ENCODE measurements at places on chromosomes 13 and 19.

DNA sequence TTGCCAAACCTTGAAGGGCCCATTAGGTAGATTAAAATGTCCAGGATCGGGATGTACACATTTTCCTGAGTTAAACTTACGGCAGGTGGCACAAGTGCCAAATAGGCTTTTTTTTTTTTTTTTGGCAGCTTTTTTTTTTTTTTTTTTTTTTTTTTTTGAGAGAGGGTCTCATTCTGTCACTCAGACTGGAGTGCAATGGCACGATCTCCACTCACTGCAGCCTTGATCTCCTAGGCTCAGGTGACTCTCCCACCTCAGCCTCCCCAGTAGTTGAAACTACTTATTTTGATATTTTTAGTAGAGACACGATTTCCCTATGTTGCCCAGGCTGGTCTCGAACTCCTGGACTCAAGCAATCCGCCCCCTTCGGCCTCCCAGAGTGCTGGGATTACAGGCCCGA, 9.0 kb downstream of the IRGC start:
- H3K4me3 ChIP-seq, result no peak overlapping the region
- H3K27me3 ChIP-seq, result no peaks in the 10 kb centered on the region
- H3K36me3 ChIP-seq, result peaks cover 15% of the 10 kb centered on the region
- peaks cover 6% of the 10 kb centered on the region for H3K4me1 ChIP-seq

DNA sequence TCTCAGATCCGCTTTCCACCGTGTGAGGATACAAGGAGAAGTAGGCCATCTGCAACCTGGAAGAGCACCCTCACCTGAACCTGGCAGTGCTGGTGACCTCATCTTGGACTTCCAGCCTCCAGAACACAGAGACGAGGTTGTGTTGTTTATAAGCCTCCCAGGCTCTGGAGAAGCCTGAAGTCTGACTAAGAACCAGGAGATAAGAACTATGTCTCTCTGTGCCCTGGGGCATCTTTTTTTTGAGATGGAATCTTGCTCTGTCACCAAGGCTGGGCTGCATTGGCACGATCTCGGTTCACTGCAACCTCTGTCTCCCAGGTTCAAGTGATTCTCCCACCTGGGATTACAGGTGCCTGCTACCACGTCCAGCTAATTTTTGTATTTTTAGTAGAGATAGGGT, 14.5 kb downstream of the FCGBP start:
- no peaks in the 10 kb centered on the region for H3K27me3 ChIP-seq
- H3K4me3 ChIP-seq, result no peak overlapping the region
- no peak overlapping the region for H3K27ac ChIP-seq
- H3K36me3 ChIP-seq, result peaks cover 20% of the 10 kb centered on the region
- peaks cover 36% of the 10 kb centered on the region for H3K4me1 ChIP-seq

DNA sequence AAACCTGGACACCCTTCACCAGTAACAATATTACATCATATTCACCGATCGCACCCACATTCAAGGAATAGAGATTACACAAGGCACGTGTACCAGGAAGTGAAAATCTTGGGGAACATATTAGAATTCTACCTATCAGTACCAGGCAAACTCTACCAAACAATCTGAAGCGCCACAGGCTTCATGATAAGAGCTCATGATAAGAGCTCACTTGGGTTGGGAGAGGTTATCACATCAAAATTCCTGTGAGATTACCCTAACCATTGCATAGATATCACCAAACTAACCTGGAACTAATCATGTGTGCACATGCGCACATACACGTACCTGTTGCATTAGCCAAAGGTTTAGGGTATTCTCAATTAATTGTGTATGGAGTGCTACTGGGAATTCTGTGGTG, 1861.3 kb downstream of the PCDH9 start:
- H3K4me1 ChIP-seq, result no peaks in the 10 kb centered on the region
- H3K27me3 ChIP-seq, result no peaks in the 10 kb centered on the region
- H3K36me3 ChIP-seq, result no peaks in the 10 kb centered on the region
- no peak overlapping the region for H3K4me3 ChIP-seq
- H3K27ac ChIP-seq, result no peak overlapping the region

GRCh38 chr13:37148501-37148900, 43.0 kb upstream of the CSNK1A1L start:
- no peak overlapping the region for H3K4me3 ChIP-seq
- no peak for DNase-seq
- H3K27me3 ChIP-seq, result peaks cover 10% of the 10 kb centered on the region
- no peaks in the 10 kb centered on the region for H3K4me1 ChIP-seq
- no peak overlapping the region for H3K27ac ChIP-seq
- no peaks in the 10 kb centered on the region for H3K36me3 ChIP-seq

- peaks cover 6% of the 10 kb centered on the region for H3K4me1 ChIP-seq
- H3K4me3 ChIP-seq, result no peak overlapping the region
- no peaks in the 10 kb centered on the region for H3K36me3 ChIP-seq
- peaks cover 24% of the 10 kb centered on the region for H3K27me3 ChIP-seq
- H3K27ac ChIP-seq, result no peak overlapping the region
Observed at GRCh38 chr13:113763961-113764792, 5.2 kb downstream of the TMEM255B start.

- H3K4me1 ChIP-seq, result peaks cover 2% of the 10 kb centered on the region
- H3K27me3 ChIP-seq, result peaks cover 10% of the 10 kb centered on the region
- no peaks in the 10 kb centered on the region for H3K36me3 ChIP-seq
- no peak overlapping the region for H3K4me3 ChIP-seq
- no peak for DNase-seq
Observed at GRCh38 chr13:50840284-50840683, 3.2 kb downstream of the DLEU7 start.

DNA sequence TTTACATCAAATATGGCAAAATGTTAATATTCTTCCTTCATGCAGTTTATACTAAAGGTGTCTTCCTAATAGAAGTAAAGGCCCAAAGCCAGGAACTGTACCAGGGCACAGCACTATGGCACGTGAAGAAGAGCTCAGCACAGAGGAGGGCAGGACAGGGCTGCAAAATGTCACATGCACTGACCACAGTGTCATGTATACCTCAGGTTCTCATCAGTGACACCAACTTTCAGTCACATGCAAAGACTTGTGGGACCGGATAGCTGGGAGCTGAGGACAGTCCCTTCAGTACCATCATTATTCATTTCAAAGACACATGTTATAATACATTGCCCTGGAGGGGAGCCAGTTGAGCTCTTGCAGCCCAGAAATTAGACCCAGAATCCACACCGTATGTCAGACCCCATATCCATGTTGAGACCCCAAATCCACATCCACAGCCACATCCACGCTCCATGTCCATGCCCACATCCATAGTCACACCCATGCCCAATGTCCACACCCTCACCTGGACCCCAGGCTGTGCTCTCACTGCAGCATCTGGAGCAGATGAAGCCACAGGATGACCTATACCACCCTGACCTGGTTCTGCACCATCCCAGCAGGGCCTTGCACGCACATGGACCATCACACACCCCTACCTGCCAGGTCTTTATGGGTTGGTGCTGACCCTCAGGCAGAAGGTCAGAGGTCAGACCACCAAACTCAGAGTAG, 111.8 kb downstream of the TUBA3C start:
- H3K27me3 ChIP-seq, result no peaks in the 10 kb centered on the region
- no peak overlapping the region for H3K4me3 ChIP-seq
- no peaks in the 10 kb centered on the region for H3K36me3 ChIP-seq
- H3K27ac ChIP-seq, result no peak overlapping the region
- DNase-seq, result no peak
- no peaks in the 10 kb centered on the region for H3K4me1 ChIP-seq

DNA sequence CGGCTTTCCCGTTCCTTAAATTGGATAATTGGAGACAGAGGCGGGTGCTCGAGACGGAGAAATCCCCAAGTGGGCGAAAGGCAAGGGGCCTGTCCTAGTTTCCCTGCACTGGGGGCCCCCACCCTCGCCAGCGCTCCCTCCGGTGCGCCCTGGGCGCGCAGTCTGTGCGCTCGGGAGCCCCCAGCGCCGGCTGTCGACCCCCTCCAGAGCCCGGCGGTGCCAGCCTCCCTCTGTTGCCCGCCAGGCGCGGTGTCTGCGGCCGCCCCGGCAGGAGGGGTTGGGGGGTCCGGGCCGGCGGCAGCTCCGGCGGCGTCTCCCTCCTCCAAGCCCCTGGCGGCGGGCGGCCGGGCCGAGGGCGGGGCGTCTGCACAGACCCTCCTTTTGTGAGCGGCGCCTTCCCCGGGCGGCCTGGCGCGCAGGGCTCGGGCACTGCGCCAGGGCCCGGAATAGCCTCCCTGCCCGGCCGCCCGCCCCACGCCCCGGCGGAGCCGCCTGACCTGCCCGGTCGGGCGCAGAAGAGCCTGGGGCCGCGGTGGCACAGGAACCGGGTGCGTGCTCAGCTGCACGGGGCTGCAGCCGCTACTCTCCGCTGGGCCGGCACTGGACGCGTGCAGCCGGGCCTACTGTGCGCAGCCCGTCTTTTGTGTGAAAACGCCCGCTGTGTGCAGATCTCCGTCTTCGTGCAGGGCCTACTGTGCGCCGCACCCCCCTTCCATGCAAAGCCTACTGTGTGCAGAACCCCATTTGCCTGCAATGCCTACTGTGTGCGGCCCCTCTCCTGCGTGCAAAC, 13.2 kb downstream of the GADD45B start:
- H3K27ac ChIP-seq, result no peak overlapping the region
- peak overlapping the region; percentile 59 for H3K4me3 ChIP-seq
- H3K36me3 ChIP-seq, result peaks cover 4% of the 10 kb centered on the region
- DNase-seq, result no peak

GRCh38 chr13:104785952-104786351, 1719.7 kb upstream of the SLC10A2 start:
- no peaks in the 10 kb centered on the region for H3K36me3 ChIP-seq
- H3K4me3 ChIP-seq, result no peak overlapping the region
- DNase-seq, result no peak
- no peaks in the 10 kb centered on the region for H3K4me1 ChIP-seq

- DNase-seq, result no peak
- H3K4me3 ChIP-seq, result no peak overlapping the region
- peaks cover 19% of the 10 kb centered on the region for H3K4me1 ChIP-seq
- no peak overlapping the region for H3K27ac ChIP-seq
- no peaks in the 10 kb centered on the region for H3K36me3 ChIP-seq
Observed at GRCh38 chr13:32642316-32642715, 56.1 kb downstream of the PDS5B start.

- no peak overlapping the region for H3K27ac ChIP-seq
- H3K4me1 ChIP-seq, result peaks cover 33% of the 10 kb centered on the region
- no peaks in the 10 kb centered on the region for H3K27me3 ChIP-seq
- no peaks in the 10 kb centered on the region for H3K36me3 ChIP-seq
Observed at GRCh38 chr13:22218797-22219196, 547.9 kb downstream of the FGF9 start.

DNA sequence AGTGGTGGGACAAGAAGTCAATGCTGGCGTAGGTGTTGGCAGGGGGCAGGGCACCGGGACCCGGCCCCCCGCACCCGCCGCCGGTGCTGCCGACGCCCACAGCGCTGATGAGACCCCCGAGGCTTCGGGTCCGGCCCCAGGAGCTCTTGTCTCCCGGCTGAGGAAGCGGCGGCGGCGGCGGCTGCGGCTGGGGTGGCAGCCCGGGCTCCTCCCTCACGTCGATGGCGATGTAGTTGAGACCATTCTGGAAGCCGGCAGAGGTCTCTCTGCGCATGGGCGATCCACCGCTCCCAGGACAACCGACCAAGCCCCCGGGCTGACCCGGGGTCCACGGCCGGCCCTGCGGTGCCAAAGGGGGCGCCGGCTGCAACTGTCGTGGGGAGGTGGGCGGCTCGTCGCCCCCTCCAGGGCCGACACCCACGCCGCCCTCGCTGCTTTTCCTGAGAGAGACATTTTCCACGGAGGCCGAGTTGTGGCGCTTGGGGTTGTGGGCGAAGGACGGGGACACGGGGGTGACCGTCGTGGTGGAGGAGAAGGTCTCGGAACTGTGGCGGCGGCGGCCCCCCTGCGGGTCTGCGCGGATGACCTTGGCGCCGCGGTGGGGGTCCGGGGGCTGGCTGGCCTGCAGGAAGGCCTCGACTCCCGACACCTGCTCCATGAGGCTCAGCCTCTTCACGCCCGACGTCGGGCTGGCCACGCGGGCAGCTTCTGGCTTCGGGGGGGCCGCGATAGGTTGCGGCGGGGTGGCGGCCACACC, 4.1 kb downstream of the IRS2 start:
- H3K4me3 ChIP-seq, result no peak overlapping the region
- H3K4me1 ChIP-seq, result peaks cover 42% of the 10 kb centered on the region
- H3K27me3 ChIP-seq, result no peaks in the 10 kb centered on the region
- no peak overlapping the region for H3K27ac ChIP-seq

Measured in naive thymus-derived CD8-positive, alpha-beta T cell (primary cell).